ENCODE measurements at places on chromosomes 3 and 15. TPM values are rescaled to one million over a fixed set of nuclear protein-coding genes. Genes with fewer than 3 reads are reported as not detected.
A peak's percentile ranks its signal among the peaks of the same experiment; 100 is the strongest.

DNA sequence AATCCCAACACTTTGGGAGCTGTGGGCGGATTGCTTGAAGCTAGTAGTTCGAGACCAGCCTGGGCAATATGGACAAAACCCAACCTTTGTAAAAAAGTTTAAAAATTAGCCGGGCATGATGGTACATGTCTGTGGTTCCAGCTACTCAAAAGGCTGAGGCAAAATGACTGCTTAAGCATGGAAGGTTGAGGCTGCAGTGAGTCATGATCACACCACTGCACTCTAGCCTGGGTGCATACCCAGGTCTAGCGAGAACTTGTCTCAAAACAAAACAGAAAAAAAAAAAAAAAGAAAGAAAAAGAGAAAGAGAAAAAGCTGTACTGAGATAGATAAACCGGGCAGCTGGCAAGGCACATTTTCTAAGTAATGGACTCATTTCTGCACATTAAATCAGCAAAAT lies 10.6 kb downstream of the ARPP19 start:
- peaks cover 2% of the 10 kb centered on the region for H3K36me3 ChIP-seq
- peak overlapping the region; percentile 41 for H3K4me3 ChIP-seq
- H3K4me1 ChIP-seq: peaks cover 37% of the 10 kb centered on the region
- H3K27me3 ChIP-seq: no peaks in the 10 kb centered on the region

DNA sequence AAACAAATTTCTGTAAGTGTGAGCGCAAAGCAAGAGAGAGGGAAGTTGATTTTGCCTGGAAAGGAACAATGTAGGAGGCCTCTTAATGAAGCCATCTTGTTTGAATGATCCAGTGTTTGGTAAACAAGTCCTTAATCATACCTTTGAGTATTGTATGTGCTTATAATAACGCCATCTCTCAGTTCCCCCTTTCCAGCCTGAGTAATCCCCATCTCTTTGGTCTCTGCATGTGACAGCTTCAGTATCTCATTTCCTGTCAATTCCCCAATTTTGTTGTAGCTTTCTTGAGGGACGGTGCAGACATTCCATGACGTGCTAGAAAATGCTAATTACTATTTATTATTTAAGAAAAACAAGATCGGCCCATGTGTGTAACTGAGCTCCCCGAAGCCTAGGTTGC lies 349.3 kb upstream of the NR2F2 start:
- no peaks in the 10 kb centered on the region for H3K36me3 ChIP-seq
- H3K4me1 ChIP-seq: no peaks in the 10 kb centered on the region
- DNase-seq: no peak
- H3K27me3 ChIP-seq: no peaks in the 10 kb centered on the region
- H3K4me3 ChIP-seq: no peak overlapping the region

GRCh38 chr15:70160803-70161565 lies 63.3 kb upstream of the TLE3 start:
- no peak overlapping the region for H3K4me3 ChIP-seq
- no peak for DNase-seq
- H3K27me3 ChIP-seq: peaks cover 30% of the 10 kb centered on the region
- peaks cover 8% of the 10 kb centered on the region for H3K4me1 ChIP-seq

- H3K27ac ChIP-seq: no peak overlapping the region
- H3K4me3 ChIP-seq: no peak overlapping the region
- DNase-seq: no peak
- peaks cover 5% of the 10 kb centered on the region for H3K27me3 ChIP-seq
- H3K36me3 ChIP-seq: peaks cover 2% of the 10 kb centered on the region
- H3K4me1 ChIP-seq: peaks cover 14% of the 10 kb centered on the region
Measured at GRCh38 chr15:43325039-43325684, 5.2 kb downstream of the LCMT2 start.

- DNase-seq: no peak
- H3K4me3 ChIP-seq: no peak overlapping the region
- peaks cover 2% of the 10 kb centered on the region for H3K4me1 ChIP-seq
- H3K27me3 ChIP-seq: no peaks in the 10 kb centered on the region
- H3K27ac ChIP-seq: peak overlapping the region; percentile 68
Measured at GRCh38 chr3:72722930-72723726, 125.1 kb downstream of the SHQ1 start.

GRCh38 chr15:37032091-37032775 lies 68.1 kb downstream of the MEIS2 start:
- no peak for DNase-seq
- H3K36me3 ChIP-seq: no peaks in the 10 kb centered on the region
- no peak overlapping the region for H3K4me3 ChIP-seq
- H3K27me3 ChIP-seq: peaks cover 8% of the 10 kb centered on the region
- H3K4me1 ChIP-seq: no peaks in the 10 kb centered on the region

DNA sequence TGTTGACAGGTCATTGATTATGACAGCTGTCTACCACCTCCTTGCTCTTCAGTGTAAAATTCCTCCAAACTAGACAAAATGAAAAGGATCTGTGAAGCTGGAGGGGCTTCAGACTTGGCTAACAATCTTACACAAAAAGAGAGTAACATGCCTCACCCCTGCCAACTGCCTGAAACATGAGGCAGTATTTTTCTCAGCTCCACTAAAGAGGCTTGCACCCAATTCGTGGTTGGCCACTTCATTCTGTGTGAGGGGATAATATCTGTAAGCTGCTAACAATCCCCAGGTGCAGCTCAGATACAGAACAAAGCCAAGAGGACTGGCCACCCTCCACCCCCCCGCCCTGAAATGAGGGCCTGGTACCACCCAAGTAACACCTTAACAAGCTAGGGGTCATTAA lies 2.8 kb downstream of the MB21D2 start:
- peaks cover 33% of the 10 kb centered on the region for H3K4me1 ChIP-seq
- H3K4me3 ChIP-seq: peak overlapping the region; percentile 99
- peaks cover 38% of the 10 kb centered on the region for H3K27me3 ChIP-seq
- H3K27ac ChIP-seq: peak overlapping the region; percentile 98

GRCh38 chr3:111080413-111080812 lies 8.8 kb downstream of the NECTIN3 start:
- H3K27me3 ChIP-seq: no peaks in the 10 kb centered on the region
- H3K36me3 ChIP-seq: no peaks in the 10 kb centered on the region
- H3K4me3 ChIP-seq: no peak overlapping the region
- H3K4me1 ChIP-seq: peaks cover 4% of the 10 kb centered on the region

DNA sequence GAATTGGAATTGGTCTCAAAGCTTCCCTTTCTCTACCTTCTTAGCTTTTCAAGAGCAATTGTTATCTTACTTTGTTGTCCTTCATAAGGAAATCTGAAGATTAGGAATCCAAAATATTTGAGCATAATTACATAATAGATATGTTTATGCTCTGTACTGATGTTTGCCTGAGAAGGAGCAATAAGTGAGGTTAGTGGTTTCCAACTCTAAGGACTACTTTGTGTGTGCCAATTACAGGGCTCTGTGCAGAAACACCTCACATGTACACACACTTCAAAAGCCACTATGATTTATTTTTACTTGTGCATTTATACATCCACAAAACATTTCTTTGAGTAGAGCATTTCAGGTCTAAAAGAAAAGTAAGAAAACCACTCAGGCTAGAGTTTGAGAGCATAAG lies 49.9 kb downstream of the MME start:
- H3K27me3 ChIP-seq: no peaks in the 10 kb centered on the region
- no peaks in the 10 kb centered on the region for H3K36me3 ChIP-seq
- no peak for DNase-seq
- H3K27ac ChIP-seq: no peak overlapping the region
- H3K4me1 ChIP-seq: no peaks in the 10 kb centered on the region
- H3K4me3 ChIP-seq: no peak overlapping the region

GRCh38 chr15:89406940-89407607 lies 72.5 kb upstream of the POLG start:
- peaks cover 3% of the 10 kb centered on the region for H3K36me3 ChIP-seq
- peaks cover 98% of the 10 kb centered on the region for H3K27me3 ChIP-seq
- no peak for DNase-seq
- H3K27ac ChIP-seq: no peak overlapping the region
- peak overlapping the region; percentile 47 for H3K4me3 ChIP-seq

DNA sequence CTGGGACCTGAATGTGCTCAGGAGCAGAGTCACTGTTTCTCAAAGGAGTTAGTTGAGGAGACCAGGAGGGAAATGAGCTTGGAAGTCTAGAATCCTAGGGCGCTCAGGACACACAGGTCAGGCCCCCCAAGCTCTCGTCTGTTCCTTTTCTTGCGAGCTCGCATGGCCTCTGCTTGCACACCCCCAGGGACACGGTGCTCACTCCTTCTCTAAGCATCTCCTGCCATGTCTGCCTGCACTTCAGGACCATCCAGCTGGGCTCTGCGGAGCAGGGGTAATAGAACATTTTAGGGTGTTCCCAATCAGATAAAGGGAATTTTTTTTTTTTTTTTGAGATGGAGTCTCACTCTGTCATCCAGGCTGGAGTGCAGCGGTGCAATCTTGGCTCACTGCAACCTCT lies 213.2 kb downstream of the XXYLT1 start:
- H3K27me3 ChIP-seq: peaks cover 61% of the 10 kb centered on the region
- no peaks in the 10 kb centered on the region for H3K4me1 ChIP-seq
- H3K27ac ChIP-seq: no peak overlapping the region
- no peaks in the 10 kb centered on the region for H3K36me3 ChIP-seq
- no peak for DNase-seq

DNA sequence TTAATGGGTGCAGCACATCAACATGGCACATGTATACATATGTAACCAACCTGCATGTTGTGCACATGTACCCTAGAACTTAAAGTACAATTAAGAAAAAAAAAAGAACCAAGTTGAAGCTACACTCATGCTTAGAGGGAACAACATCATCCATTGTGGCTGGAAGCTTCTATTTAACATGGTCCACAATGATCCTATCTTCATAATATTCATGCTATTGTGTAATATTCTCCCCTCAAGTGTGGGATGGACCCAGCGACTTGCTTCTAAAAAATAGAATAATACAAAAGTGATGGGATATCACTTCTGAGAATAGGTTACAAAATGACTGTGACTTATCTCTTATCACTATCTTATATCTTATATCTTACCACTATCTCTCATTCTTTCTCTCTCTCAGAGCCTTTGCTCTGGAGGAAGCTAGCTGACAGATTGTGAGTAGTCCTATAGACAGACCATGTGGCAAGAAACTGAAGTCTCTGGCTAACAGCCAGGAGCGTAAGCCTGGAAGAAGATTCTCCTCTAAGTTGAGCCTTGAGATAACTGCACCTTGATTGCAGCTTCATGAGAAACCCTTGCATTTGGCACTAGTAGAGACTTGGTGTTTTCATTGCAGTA lies 198.5 kb upstream of the MRPL3 start:
- H3K27ac ChIP-seq: no peak overlapping the region
- no peak overlapping the region for H3K4me3 ChIP-seq
- H3K36me3 ChIP-seq: no peaks in the 10 kb centered on the region

- H3K36me3 ChIP-seq: peaks cover 2% of the 10 kb centered on the region
- DNase-seq: peak; percentile 23
- H3K27me3 ChIP-seq: peaks cover 5% of the 10 kb centered on the region
- peak overlapping the region; percentile 99 for H3K27ac ChIP-seq
Measured at GRCh38 chr15:63833021-63833696, 589 bp downstream of the HERC1 start.

DNA sequence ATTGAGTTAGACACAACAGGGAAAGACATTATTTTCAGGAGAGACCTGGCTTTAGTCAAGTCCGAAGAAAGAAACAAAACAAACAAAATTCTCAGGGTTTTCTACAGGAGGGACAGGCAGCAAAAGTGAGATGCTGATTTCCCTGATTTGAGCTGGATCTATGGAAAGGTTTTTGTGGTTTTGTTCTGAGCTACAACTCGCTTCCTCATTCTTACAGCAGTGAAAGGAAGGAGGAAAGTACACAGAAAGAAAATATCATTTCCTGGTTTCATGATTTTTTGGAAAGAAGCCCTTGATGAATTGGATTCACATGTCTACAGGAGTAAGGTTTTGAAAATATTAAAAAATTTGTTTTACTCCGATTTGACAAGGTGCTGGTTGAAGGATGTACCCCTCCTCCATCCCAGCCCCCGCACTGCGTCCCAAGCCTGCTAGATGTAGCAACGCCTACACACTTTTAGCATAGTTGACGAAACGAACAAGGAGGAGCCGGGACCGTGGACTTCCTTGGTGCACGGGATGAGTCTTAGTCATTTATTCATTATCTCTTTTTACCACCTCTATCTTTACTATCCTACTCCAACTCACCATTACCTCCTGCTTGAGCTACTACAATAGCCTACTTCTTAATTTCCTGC lies 10.8 kb downstream of the PRICKLE2 start:
- H3K4me1 ChIP-seq: no peaks in the 10 kb centered on the region
- no peak overlapping the region for H3K4me3 ChIP-seq
- no peak for DNase-seq
- no peaks in the 10 kb centered on the region for H3K27me3 ChIP-seq
- H3K36me3 ChIP-seq: peaks cover 2% of the 10 kb centered on the region

GRCh38 chr3:186613637-186614265 lies 891 bp downstream of the AHSG start:
- no peak overlapping the region for H3K27ac ChIP-seq
- peaks cover 34% of the 10 kb centered on the region for H3K27me3 ChIP-seq
- H3K36me3 ChIP-seq: peaks cover 2% of the 10 kb centered on the region
- H3K4me1 ChIP-seq: peaks cover 17% of the 10 kb centered on the region

The KNL1 gene
- total RNA-seq: 0.77 TPM

The GABPB1 gene
- 32.3 TPM for total RNA-seq

The ANKUB1 gene
- total RNA-seq: not detected

The MAP1A gene
- total RNA-seq: 5.3 TPM

The GCSAM gene
- total RNA-seq: 14.2 TPM

The FAM81A gene
- not detected for total RNA-seq

The RAD51 gene
- total RNA-seq: 2.0 TPM

The AMIGO3 gene
- total RNA-seq: not detected

The SQOR gene
- total RNA-seq: 36.5 TPM

The XCR1 gene
- total RNA-seq: not detected
